Esophagus squamous epithelium (tissue), 5 donors: ENCODE measurements at places on chromosomes 7 and 10. TPM values are rescaled to one million over a fixed set of nuclear protein-coding genes. Genes with fewer than 3 reads are reported as not detected.

The GJC3 gene
- total RNA-seq, result not detected

The DGKB gene
- 1.1 TPM for total RNA-seq

The LRMDA gene
- total RNA-seq, result 5.1 TPM

The CEP55 gene
- total RNA-seq, result 6.7 TPM

The UCMA gene
- total RNA-seq, result not detected

The GPRIN2 gene
- total RNA-seq, result 8.0 TPM

The ARHGEF5 gene
- total RNA-seq, result 41.9 TPM

The ASIC3 gene
- total RNA-seq, result not detected

DNA sequence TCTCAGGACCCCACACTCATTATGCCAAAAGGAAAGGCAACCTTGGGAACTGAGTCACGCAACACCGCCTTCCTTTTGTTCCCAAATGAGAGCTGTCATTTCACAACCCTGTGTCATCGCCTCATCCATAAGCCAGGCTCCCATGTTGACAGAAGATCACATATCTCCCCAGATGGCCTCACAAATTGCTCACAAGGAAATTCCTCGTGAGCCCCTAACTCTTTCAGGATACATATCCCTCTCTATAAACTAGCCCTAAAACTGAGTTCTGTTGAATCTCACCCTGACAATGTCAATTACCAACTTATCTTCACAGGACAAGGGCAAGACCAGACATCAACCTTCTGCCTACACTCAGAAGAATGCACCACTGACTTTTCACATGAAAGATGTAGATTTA, 22.6 kb downstream of the CCDC3 start:
- peaks cover 23% of the 10 kb centered on the region for H3K4me1 ChIP-seq
- H3K4me3 ChIP-seq, result no peak overlapping the region

DNA sequence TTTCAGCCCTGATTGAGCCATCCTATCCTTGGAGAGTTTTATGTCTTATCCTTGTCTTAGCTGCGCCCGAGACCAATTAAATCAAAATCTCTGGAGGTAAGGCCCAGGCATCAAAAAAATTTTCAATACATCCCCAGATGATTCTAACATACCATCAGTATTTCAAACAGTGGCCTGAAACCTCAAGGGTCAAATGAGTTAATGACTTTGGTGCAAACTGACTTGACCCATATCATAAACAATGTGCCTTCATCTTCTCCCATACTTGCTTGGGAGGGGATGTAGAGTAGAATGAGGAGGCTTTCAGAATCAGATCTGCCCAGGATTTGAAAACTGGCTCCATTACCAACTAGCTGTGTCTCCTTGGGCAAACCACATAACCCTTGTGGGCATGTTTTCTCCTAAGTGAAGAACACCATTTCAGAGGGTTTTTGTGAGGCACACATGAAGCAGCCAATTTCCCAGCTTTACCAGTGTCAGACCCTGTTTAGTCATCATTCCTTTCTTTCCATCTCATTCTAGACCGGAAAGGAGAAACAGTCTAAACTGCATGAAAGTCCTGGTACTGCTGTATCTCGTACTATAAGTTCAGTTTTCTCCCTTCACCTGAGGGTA, 35.7 kb upstream of the ATXN7L1 start:
- H3K27me3 ChIP-seq, result no peaks in the 10 kb centered on the region
- no peak for DNase-seq
- no peak overlapping the region for H3K4me3 ChIP-seq

DNA sequence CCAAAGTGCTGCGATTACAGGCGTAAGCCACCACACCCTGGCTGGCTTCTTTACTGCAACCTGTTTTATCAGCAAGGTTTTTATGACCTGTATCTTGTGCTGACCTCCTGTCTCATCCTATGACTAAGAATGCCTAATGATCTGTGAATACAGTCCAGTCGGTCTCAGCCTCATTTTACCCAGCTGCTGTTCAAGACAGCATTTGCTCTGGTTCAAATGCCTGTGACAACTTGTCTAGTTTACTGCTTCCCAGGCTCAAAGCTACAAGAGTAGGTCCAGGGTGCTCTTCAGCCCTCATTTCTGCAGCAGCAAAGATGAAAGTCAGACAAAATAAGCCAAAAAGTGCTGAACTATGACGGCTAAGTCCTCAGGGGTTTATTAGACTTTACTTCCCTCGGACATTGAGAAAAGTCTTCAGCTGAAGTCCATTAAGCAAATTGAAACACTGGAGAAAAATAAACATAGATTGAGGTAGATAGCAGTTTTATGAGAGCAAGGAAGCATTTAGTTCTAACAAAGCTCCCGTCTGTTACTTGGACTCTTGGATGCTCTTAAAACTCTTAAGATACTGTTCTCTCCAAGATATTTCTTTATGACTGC, 12.5 kb upstream of the LYZL1 start:
- H3K27me3 ChIP-seq, result no peaks in the 10 kb centered on the region
- H3K27ac ChIP-seq, result no peak overlapping the region
- no peaks in the 10 kb centered on the region for H3K4me1 ChIP-seq
- no peaks in the 10 kb centered on the region for H3K36me3 ChIP-seq
- no peak for DNase-seq

DNA sequence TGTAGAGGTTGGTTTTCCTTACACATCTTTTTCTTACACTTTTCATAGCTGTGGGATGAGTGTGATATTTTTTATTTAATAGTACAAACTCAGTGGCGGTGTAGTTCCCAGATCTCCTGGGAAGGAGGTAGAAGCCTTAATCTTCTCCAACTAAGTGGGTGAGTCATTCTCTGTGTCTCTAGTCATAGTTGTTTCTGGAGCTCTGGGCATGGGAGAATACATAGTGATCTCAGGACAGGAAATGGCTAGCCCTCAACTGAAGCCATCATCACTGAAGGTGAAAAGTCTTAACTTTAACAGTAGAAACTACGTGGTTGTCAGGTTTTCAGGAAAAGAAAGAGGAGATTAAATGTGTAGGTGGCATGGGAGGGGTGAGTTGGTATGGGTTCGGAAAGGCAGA, 319.4 kb upstream of the FZD8 start:
- H3K4me3 ChIP-seq, result no peak overlapping the region
- H3K36me3 ChIP-seq, result no peaks in the 10 kb centered on the region
- no peak for DNase-seq
- no peaks in the 10 kb centered on the region for H3K4me1 ChIP-seq
- H3K27ac ChIP-seq, result no peak overlapping the region

DNA sequence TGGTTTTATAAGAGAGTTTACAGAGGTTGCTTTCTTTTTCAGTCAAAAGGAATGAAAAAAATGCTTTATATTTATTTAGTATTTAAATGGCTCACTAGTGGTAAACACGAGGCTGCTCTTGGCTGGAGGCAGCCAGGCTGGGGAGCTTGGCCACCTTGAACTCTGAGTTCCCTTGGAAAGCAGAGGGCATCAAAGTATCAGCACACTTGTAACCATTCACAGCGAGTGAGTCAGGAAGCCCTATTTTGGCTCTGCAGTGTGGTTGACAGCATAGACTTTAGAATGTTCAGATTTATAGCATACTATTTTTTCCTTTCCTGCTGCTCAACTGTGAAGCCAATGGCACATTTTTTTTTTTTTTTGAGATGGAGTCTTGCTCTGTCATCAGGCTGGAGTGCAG, 51.6 kb downstream of the CYCS start:
- no peak overlapping the region for H3K27ac ChIP-seq
- H3K27me3 ChIP-seq, result no peaks in the 10 kb centered on the region
- no peak for DNase-seq
- no peak overlapping the region for H3K4me3 ChIP-seq
- H3K4me1 ChIP-seq, result peaks cover 12% of the 10 kb centered on the region

- H3K27ac ChIP-seq, result no peak overlapping the region
- no peaks in the 10 kb centered on the region for H3K36me3 ChIP-seq
- H3K27me3 ChIP-seq, result no peaks in the 10 kb centered on the region
- no peaks in the 10 kb centered on the region for H3K4me1 ChIP-seq
- H3K4me3 ChIP-seq, result no peak overlapping the region
- no peak for DNase-seq
Observed at GRCh38 chr10:126160971-126161630, 227.2 kb downstream of the ADAM12 start.

- H3K4me3 ChIP-seq, result no peak overlapping the region
- H3K4me1 ChIP-seq, result peaks cover 63% of the 10 kb centered on the region
- no peak for DNase-seq
Observed at GRCh38 chr10:122148876-122149560, 122.1 kb upstream of the BTBD16 start.

GRCh38 chr7:143979359-143979758, 20.8 kb upstream of the OR6B1 start:
- DNase-seq, result no peak
- H3K36me3 ChIP-seq, result no peaks in the 10 kb centered on the region
- H3K27me3 ChIP-seq, result no peaks in the 10 kb centered on the region
- H3K27ac ChIP-seq, result no peak overlapping the region
- H3K4me3 ChIP-seq, result no peak overlapping the region

GRCh38 chr7:3957472-3958108, 656.5 kb downstream of the SDK1 start:
- H3K27ac ChIP-seq, result no peak overlapping the region
- no peak overlapping the region for H3K4me3 ChIP-seq
- no peaks in the 10 kb centered on the region for H3K27me3 ChIP-seq
- peaks cover 14% of the 10 kb centered on the region for H3K4me1 ChIP-seq
- H3K36me3 ChIP-seq, result no peaks in the 10 kb centered on the region

DNA sequence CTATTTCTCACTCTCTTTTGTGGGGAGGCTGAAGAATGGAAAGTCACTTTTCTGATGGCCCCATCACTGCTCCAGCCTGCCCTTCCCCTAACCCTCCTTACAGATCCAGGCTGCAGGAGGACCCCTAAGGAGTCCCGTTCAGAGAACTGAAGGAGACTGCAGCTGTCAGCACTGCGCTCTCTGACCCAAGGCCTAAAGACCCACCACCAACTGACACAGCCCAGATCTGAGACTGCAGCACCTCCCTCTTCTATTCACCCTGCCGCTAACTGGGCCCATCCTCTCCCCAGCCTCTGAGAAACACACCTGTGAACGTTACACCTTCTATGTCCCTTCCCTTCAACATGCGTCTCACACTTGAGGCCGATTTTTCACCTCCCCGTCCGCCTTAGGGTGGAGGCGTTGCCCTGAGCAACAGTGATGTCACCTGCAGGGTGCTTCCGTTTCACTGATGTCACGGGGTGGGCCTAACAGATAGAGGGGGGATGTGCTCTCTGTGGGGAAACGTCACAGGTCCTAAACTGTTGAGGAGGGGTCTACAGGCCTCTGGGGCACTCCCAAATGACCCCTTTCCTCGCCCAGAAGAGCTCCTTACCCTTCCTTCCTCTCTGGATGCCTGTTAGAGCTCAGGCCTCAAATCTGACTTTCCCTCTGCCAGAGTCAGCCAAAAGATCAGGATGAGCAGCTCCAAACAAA, 5.1 kb downstream of the ITPRIP start:
- peak overlapping the region; percentile 67 for H3K4me3 ChIP-seq
- peak overlapping the region; percentile 84 for H3K27ac ChIP-seq
- no peaks in the 10 kb centered on the region for H3K27me3 ChIP-seq
- H3K4me1 ChIP-seq, result peaks cover 92% of the 10 kb centered on the region

- no peak overlapping the region for H3K27ac ChIP-seq
- H3K27me3 ChIP-seq, result no peaks in the 10 kb centered on the region
- H3K4me1 ChIP-seq, result no peaks in the 10 kb centered on the region
- no peaks in the 10 kb centered on the region for H3K36me3 ChIP-seq
- no peak overlapping the region for H3K4me3 ChIP-seq
Observed at GRCh38 chr10:58867683-58868082, 308.8 kb upstream of the PHYHIPL start.

DNA sequence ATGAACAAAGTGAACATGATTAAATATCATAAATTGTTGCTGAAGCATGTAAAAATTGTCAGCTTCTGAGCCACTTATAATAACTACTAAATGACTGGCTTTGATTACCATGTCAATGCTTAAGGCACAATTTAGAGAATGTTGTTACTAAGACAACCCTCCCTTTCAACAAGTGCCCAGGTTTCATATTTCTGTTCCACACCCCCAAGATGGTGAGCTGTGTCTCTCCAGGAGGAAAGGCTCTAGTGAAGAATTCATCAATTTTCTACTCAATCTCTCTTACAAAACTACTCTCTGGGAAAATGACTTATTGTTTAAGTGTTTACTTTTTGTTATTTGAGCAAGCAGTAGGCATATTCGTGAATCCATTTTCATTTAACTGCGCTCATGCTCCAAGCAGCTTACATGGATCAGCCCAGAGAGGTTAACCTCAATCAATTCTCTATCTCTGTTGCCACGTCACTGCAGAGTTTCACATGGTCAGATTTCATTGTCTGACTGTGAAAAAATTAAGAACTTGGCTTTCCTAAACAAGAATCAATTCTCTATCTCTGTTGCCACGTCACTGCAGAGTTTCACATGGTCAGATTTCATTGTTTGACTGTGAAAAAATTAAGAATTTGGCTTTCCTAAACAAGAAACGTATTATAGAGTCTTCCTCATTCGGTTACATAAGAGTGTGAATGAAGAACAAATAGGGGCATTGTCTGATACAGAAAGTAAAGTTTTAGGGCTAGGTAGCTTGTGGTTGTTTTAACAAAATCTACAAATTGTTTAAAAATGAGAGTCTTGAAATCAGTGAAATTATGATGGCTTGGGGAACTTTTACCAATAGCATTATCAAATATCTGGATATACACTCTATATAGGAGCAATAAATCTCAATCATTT, 49.7 kb downstream of the CCDC71L start:
- H3K27ac ChIP-seq, result no peak overlapping the region
- no peak overlapping the region for H3K4me3 ChIP-seq
- peaks cover 9% of the 10 kb centered on the region for H3K4me1 ChIP-seq
- no peaks in the 10 kb centered on the region for H3K36me3 ChIP-seq
- DNase-seq, result no peak
- H3K27me3 ChIP-seq, result no peaks in the 10 kb centered on the region
